NCI-H1092 (cell line): ENCODE measurements at places on chromosomes 4 and X.

DNA sequence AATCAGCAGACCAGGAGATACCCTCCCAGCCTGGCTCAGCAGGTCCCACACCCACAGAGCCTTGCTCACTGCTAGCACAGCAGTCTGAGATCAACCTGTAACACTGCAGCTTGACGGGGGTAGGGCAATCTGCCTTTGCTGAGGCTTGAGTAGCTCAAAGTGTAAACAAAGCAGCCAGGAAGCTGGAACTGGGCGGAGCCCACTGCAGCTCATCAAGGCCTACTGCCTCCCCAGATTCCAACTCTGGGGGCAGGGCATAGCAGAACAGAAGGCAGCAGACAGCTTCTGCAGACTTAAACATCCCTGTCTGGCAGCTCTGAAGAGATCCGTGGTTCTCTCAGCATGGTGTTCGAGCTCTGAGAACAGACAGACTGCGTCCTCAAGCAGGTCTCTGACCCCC lies 15.1 kb upstream of the GABRA2 start:
- no peak for DNase-seq

- DNase-seq: no peak
These were observed 46.2 kb upstream of the NHS start for GRCh38 chrX:17328837-17329236.

GRCh38 chr4:148951346-148951745 lies 509.1 kb upstream of the NR3C2 start:
- no peak for DNase-seq

GRCh38 chr4:151158979-151159378 lies 59.6 kb downstream of the RPS3A start:
- no peak for DNase-seq

DNA sequence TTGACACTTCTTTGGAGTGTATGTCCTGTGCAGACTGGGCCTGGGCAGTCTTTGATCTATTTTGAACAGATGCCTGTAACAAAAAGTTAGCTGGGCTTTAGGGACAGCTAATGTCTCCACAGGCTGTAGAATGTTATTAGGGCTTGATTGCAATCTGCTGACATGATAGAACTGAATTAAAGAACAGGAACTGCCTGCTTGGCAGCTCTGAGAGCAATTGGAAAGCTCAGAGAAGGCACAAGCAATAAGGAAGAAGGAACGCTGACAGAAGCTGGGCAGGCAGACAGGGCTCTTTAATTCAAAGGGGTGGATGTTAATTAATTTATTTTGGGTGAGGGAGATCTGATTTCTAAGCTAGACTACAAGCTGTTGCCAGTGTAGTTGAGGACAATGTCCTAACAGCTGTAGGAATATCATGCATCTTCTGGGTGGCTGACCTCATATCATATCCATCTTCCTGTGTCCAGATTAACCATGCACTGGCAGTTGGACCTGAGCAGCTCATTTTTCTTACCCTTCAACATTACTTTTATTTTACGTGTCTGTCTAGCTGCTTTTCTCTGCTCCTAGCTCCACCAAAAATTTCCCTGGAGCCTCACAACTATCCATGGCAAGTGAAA lies 20.7 kb upstream of the GRXCR1 start:
- DNase-seq: no peak

DNA sequence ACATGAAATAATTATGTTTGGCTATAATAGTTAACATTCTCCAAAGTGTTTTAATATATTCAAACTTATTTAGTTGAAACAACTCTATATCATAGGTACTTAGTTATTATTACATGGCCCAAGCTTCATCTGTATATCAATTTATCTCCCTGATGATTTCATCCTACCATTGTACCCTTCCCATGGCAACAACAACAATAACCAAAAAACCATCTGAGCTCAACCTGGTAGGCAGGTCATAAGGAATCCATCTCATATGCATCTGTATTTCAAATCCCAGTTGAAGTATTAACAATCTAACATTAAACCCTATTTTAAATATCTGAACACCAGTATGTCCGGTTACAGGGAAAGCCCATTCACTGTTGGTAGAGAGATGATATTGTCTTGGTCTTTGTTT lies 33.1 kb upstream of the SLC7A11 start:
- no peak for DNase-seq

DNA sequence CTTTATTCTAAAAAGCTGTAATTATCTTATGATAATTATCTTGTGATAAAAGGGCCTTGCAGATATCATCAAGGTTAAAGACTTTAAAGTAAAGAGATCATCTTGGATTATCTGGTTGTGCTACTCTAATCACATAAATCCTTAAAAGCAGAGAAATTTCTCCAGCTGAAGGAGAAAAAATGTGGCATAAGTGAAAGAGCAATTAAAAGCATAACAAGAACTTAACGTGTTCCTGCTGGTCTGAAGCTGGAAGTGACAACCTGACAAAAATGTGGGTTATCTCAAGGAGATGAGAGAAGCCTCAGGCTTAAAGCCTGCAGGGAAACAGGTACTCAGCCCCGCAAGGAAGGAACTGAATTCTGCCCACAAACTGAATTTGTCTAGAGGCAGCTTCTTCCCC lies 449.1 kb upstream of the NDST4 start:
- DNase-seq: no peak

GRCh38 chrX:48666649-48667048 lies 16.9 kb upstream of the WAS start:
- DNase-seq: no peak

- no peak for DNase-seq
These were observed 101.2 kb upstream of the CBLL2 start for GRCh38 chrX:22171287-22172060.

- DNase-seq: no peak
These were observed 162.9 kb upstream of the PGRMC2 start for GRCh38 chr4:128450326-128451120.

GRCh38 chr4:98779088-98779487 lies 120.7 kb upstream of the TSPAN5 start:
- DNase-seq: no peak

DNA sequence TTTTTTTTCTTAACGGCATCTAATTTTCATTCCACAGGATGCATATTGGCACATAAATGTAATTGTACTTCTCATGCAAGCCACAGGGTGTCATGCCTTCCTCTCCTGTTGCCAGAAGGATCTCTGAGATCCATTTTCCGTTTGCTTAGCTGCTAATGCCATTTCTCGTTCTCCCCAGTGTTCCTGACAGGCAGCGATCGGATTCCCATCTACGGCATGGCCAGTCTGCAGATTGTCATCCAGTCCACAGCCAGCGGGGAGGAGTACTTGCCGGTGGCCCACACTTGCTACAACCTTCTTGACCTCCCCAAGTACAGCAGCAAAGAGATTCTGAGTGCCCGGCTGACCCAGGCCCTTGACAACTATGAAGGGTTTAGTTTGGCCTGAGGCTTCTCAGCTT lies 8.9 kb upstream of the NAP1L5 start:
- DNase-seq: peak; percentile 42

DNA sequence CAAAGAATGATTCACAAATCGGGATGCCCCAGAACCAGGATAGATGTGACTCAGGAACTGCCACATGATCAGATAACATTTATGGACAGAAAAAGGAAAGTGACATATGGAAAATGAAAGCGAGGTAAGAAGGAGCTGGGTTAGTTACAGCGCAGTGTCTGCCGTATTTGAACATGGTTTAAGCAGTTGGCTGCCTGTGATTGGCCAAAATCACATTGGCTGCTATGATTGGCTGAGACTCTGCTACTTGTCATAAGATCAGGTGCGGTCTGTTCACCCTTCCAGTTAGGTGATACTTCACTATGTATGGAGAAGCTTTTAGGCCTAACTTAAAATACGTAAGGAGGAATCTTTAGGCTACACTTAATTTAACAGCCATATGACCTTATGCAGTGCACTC lies 322.7 kb upstream of the HAND2 start:
- no peak for DNase-seq

DNA sequence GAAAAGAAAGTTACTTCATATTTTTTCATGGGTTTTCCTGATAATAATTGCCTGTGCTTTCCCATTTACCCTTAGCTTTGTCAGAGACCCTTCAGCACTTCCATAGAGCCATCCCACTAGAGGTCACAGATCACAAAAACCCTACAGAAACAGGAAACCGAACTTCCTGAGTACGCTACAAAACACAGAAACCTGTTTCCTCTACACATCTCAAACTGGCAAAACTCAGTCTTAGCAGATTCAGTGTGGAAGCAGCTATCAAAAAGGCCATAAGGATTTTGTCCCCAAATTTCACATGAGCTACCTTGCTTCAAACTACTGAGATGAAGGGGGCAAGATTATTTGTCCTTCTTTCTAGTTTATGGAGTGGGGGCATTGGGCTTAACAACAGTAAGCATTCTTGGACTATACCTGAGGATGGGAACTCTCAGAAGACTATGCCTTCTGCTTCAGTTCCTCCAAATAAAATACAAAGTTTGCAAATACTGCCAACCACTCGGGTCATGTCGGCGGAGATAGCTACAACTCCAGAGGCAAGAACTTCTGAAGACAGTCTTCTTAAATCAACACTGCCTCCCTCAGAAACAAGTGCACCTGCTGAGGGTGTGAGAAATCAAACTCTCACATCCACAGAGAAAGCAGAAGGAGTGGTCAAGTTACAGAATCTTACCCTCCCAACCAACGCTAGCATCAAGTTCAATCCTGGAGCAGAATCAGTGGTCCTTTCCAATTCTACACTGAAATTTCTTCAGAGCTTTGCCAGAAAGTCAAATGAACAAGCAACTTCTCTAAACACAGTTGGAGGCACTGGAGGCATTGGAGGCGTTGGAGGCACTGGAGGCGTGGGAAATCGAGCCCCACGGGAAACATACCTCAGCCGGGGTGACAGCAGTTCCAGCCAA lies at the start of gene MMRN1:
Gene MMRN1, plus strand, starts transcription at position 206 of the 902 bp plus-strand sequence. Its CDS starts 118 bp downstream, at position 324.
- no peak for DNase-seq

- no peak for DNase-seq
These were observed 235.3 kb downstream of the GPAT3 start for GRCh38 chr4:83771113-83771705.

- no peak for DNase-seq
These were observed 56.2 kb downstream of the ADRA2C start for GRCh38 chr4:3822230-3822947.

DNA sequence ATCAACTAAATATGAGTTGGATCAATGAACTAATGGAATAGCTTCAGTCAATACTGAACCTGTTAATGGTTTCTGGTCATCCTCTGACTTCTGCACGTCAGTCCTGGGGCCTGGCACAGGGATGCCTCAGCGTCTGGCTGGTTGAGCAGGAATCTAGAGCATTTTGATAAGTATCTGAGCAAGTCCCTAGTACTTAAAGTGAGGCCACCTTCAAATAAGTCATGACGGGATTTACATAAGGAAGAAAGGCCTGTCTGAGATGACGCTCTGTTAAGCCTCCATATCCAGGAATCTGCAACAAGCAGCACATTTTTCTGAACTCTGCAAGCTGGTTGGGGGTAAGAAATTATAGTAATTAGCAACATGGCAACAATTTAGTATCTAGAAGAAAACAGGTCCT lies 83.2 kb upstream of the TBC1D9 start:
- DNase-seq: no peak

- no peak for DNase-seq
These were observed 46.5 kb downstream of the ADGRG2 start for GRCh38 chrX:19075754-19076153.

- no peak for DNase-seq
These were observed 1.2 kb downstream of the SLC39A8 start for GRCh38 chr4:102343964-102344519.

DNA sequence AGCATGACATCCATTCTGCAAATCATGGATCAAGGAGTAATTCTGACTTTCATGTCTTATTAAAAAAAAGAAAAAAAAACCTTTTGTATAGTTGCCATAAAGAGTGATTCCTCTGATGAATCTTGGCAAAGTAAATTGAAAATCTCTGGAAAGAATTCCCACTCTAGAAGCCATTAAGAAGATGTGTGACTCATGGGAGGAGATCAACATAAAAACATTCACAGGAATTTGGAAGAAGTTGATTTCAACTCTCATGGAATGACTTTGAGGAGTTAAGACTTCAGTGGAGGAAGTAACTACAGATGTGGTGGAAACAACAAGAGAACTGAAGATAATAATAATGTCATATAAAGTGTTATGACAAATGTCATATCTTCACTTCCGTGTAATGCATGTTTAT lies 204.2 kb downstream of the PABPC4L start:
- DNase-seq: no peak

GRCh38 chr4:41144812-41145211 lies 69.5 kb downstream of the APBB2 start:
- DNase-seq: no peak

GRCh38 chr4:146104541-146104940 lies 71.0 kb upstream of the LSM6 start:
- DNase-seq: no peak

- DNase-seq: no peak
These were observed 4.3 kb downstream of the PNCK start for GRCh38 chrX:153669174-153669890.

DNA sequence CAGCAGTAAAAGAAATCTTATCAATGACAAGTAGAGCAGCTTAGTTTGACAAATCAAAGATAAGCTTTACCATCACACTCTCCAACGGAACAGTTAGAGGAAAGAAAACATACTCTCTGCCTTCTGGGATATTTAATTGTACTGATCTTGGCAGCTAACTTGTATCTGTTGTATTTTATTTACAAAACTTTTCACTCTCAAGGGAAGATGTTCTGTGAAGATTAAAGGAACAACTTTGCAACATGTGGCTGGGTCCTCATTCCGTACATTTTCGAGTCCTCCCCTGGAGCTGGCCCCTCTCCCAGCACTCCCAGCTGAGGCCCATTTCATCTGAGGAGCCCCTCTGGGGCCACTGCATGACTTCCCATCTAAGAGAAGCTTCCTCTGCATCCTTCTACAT lies 74.4 kb downstream of the RPS3A start:
- no peak for DNase-seq

DNA sequence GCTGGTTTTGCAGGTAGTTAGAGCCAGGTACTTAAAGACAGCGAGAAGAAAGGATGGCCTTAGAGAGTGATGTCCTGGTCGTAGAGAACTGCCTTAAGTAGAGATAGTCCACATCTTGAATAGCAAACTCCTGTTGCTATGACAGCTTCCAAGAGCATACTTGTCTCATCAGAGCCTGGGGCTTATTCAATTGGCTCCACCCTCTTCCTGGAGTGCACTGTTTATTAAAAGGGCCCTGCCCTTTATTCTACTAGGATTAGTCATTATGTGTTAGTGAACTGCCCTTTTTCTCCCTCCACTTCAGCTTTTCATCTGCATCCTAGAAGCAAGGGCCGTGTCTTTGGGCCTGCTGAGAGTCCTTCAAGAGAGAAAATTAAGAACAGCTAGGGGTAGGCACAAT lies 94.5 kb upstream of the EOLA2 start:
- DNase-seq: no peak

DNA sequence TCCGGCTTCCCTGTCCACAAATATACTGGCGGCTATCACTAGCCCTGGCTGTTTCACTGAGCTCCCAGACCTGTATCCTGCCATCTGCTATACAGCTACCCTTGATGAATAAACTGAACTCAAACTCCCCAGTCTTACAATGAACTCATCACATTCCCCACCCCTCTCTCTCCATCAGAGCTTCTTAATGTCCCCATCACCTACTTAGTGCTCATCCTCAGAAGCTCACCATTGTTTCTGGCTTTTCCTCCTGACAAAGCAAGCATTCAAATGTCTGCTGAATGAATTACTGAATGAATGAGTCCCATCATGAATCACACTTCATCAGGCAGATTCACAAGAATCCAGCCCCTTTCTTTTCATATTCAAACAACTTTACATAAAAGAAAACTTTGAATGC lies 5.7 kb upstream of the DGAT2L6 start:
- DNase-seq: no peak
